Fibroblast of the aortic adventitia (primary cell): ENCODE measurements at places on chromosomes 11 and 22.
A peak's percentile ranks its signal among the peaks of the same experiment; 100 is the strongest.

DNA sequence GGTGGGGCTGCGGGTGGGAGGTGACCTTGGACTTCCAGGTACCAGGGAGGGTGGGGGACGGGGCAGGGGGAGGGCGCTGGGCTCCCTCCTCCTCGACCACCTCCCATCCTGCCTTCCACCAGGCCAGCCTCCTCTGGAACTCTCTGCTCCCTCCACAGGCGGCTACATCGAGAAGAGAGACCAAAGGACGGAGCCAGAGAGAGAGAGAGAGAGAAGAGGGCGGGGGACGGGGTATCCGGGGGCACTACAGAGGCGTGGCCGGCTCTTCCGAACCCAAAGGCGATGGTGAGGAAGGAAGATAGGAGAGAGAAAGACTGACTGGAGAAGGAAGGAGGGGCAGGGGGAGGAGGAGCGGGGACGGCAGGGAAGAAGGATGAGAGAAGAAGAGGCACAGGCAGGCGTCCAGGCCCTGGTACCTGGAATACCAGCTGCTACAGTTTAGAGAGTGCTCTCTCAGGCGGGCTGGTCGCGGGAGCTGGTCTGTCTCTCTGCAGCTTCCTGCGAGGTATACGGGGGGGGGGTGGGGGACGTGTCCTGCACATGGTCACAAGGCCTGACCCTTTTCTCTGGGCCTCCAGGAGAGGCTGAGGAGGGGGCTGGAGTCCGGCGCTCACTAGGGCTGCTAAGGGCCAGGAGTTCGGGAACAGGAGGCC, 38.0 kb downstream of the IGSF9B start:
- DNase-seq, result no peak

GRCh38 chr22:27315833-27316232, 485.7 kb downstream of the MN1 start:
- DNase-seq, result no peak

DNA sequence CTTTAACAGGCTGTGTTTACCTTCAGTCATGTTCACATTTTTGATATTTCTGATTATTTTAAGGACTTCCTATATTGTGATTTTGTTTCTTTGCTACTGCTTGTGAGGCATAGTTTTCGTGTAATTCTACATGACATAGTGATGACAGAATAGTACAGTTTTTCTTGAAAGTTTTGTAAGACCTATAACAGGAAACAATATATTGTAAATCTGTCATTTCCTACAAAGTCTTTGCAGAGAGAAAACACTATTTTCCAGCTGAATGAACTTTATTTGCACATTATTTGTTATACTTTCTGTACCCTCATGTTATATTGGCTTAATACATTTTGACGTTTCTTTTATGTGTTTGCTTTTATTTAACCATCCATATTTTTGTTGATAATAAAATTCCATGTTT, 191.1 kb downstream of the TMEM135 start:
- no peak for DNase-seq

DNA sequence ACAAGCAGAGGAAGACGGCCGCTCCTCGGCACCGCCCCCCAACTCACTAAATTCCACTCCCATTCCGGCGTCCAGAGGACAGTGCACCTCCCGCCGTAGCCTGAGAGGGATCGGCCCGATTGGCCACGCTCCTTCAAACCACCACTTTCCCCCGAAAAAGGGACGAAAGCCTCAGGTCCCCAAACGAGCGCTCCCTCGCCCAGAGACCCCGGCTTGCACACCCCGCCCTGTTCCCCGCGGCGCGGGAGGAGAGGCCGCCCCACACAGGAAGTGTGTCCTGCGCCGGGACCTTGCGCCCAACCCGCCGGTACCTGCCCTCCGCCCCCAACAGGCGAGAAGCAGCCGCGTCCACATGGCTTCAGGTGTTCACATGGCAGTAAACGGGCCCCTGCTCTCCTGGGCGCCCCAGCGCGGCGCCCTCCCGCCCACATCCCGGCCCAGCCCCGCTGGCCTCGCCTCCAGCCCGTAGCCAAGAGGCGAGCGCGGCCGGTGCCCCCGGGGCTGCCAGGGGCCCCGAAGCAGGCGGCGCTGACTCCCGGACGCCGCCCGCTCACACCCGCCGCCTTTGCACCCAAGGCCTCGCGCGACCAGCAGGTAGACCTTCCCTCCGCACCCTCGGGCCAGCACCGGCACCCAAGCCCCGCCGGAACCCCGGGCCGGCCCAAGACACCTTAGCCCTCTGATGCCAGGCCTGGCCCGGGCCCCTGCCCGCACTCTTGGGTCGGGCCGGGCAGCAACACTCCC, 849 bp downstream of the TCF20 start:
- DNase-seq, result no peak

DNA sequence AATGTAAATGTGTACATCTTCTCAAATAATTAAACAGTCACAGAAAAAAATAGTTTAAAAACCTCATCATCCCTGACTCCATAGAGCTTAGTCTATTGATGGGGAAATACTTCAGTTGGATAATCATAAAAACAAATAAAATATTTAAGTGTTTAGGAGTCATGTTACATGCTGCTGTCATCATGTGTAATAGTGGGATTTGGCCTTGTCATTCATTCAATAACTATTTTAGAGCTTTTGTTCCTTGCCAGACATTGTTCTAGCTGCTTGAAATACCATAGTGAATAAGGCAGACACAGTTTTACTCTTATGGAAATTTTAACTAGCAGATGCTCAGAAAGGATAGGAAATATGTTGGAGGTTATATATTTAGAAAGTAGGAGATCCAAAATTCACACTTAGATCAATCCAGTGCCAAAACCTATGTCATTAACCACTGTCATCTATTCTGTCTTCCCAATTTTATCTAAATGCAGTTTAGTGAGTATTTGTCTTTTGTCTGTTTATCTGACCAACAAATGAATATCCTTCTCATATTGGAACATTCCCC, 324.7 kb downstream of the CASP12 start:
- DNase-seq, result peak; percentile 55

GRCh38 chr11:123178186-123178585, 16.9 kb downstream of the CLMP start:
- no peak for DNase-seq

DNA sequence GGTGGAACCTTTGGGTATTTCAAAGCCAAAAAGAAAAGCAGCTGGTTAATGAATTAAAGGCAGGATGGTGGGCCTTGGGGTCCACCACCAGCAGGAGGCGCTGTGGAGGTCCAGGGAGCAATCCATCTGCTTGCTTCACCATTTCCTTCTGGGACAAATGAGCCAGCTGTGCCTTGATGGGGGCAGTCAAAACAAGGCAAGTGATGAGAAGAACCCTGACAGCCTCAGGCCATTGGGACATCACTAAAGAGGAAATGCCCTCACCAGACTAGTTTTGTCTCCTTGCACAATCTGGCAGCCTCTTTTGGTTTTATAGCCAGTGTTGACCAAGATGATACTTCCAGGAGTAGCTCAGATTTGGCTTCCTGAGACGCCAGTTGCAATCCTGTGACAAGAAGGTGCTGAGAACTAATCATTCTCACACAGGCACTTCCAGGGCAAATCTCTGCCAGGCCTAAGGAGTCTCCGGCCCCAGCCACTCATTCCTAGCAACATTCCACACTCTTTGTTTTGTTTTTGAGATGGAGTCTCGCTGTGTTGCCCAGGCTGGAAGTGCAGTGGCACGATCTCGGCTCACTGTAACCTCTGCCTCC, 38.2 kb upstream of the WEE1 start:
- DNase-seq, result peak; percentile 69

GRCh38 chr11:123576501-123576900, 77.9 kb downstream of the SCN3B start:
- no peak for DNase-seq

DNA sequence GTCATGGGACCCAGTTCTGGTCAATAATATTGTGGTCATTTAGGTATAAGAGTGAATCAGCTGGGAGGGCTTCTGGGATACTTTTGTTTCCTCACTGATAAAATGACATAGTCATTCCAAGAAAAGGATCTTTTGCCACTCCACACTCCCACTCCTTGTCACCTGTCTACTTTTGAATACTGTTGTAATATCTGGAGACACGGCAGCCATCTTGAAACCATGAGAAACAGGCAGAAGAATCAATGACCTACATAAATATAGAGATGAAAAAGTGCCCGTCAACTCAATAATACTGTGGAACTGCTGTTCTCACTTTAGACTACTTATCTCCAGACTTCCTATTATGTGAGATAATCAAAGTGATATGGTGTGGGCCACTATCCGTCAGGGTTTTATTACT, 154.2 kb downstream of the CCDC34 start:
- DNase-seq, result no peak

DNA sequence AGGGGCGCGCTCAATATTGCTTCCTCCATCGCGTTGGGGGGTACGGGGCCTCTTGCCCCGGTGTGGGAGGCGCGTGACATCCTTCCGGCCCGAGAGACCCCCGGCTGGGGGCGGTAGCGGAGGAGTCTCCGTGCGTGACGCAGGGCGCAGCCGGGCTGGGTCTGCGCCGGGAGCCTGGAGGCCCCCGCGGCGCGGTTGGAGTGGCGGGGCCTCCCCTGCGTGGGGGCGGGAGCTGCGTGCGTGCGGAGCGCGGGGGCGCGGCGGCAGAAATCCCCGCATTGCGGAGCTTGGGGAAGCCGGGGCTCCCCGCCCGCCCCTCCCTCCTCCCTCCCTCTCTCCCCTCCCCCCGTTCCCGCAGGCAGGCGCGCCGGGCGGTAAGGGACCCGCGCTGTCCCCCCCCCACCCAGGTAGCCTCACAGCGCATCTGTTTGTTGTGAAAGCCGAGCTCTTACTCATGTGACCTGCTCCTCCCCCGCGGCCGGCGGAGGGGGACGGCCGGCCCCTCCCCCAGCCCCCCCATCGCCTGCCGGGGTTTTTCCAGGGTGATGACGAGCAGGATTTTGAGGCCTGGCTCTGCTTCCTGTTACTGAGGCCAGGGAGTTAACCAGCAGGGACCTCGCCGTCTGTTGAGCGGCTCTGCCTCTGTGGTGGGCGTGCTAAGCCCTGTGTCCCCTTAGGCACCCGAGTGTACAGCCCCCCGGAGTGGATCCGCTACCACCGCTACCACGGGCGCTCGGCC, 1.6 kb downstream of the PIM3 start:
- peak; percentile 88 for DNase-seq

- DNase-seq, result no peak
Measured at GRCh38 chr11:100841711-100842407, 154.8 kb downstream of the ARHGAP42 start.

DNA sequence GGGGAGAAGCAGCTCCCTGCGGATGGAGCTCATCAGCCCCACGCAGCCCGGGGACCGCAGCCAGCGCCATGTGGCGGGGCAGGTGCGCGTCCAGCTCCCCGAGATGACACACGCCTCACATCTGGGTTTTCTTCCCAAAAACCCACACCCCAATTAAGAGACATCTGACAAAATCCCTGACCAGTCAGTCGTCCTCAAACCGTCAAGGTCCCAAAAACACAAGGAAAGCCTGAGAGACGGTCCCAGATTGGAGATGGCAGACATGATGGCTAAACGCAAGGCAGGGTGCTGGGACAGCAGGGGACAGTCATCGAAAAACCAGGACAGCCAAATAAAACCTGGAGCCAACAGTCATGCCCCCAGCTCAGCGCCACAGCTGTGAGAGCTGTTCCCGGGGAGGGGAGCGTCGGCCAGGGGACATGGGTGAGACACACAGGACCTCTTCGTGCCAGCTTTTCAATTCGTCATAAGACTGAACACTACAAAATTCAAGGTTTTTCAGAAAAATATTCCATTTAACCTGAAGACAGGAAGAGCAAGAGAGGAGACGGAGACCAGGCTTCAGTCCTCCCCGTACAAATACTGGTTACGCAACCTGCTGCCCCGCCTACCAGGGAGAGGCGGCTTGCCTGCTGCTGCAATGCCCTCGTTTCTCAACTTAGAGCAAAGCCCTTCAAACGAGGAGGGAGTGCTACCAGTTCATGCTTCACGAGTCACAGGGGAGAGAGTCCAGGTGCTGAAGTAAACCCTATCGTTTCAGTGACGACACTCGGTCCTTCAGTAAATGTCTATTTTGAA, 10.5 kb downstream of the TOLLIP start:
- DNase-seq, result peak; percentile 71

DNA sequence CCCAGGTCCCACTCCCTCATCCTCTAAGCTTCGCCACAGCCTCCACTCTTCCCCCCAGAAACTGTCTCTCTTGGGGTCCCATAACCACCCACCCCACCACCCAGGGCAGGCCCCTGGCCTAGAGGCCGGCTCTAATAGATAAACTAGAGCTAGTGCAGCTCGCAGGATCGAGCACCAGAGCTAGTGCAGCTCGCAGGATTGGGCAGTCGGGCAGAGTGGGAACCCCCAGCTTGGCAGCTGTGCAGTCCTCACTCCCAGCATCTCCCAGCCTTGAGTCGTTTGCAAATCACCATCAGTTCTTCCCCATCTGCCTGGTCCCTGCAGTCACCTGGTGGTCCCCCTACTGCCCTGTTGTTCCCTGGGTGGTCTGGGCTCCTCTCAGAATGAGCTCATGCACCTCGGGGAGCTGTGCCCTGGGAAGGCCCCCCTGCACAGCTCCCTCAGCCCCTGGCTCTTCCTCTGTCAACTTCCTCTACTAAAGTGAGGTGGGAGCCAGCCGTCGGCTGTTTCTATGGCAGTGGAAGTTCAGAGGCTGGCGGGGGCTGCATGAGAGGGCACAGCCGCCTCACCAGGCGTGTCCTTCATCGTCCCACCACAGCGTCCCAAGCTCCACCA, 15.5 kb upstream of the SHANK2 start:
- DNase-seq, result no peak

GRCh38 chr11:60866911-60867870, at the start of gene ZP1:
TSS of gene ZP1 (plus strand) at chr11:60867542. CDS start at chr11:60867562, 20 bp downstream.
- no peak for DNase-seq

DNA sequence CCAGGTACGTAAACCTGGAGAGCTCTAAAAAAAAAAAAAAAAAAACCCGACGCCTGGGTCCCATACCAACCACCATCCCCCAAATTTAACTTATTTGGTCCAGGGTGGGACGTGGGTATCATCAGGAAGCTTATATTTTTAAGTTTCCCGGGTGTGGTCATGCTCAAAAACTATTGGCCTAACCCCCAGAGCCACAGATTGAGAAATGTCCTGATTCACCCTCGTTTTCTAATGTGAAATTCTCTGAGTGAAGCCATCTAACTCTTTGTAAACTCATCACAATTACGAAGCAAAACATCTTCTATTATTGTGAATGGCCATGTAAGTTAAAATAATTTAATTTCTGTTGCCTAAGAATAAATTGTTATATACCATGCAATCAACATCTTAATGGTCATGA, 29.6 kb downstream of the PAK1 start:
- no peak for DNase-seq

DNA sequence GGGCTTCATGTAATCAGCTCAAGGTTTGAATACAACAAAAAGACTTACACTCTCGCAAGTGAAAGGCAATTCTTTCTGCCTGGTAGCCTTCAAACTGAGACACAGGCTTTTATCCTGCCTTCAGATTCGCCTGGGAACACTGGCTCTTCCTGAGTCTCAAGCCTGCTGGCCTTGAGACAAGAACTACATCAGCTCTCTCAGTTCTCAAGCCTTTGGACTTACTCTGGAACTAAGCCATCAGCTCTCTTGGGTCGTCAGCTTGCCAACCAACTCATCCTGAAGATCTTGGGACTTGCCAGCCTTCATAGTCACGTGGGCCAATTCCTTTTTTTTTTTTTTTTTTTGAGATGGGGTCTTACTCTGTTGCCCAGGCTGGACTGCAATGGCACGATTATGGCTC, 35.7 kb upstream of the LRRC10B start:
- DNase-seq, result peak; percentile 95

- DNase-seq, result no peak
Measured at GRCh38 chr11:16126362-16126761, 230.0 kb downstream of the SOX6 start.

- DNase-seq, result no peak
Measured at GRCh38 chr11:65210361-65210731, 28.6 kb downstream of the CAPN1 start.

- DNase-seq, result no peak
Measured at GRCh38 chr11:61019832-61020405, 48.4 kb downstream of the CD6 start.

- no peak for DNase-seq
Measured at GRCh38 chr22:43427296-43428004, 15.6 kb downstream of the MPPED1 start.

- no peak for DNase-seq
Measured at GRCh38 chr22:29316141-29316828, 788 bp upstream of the RASL10A start.
